ENCODE measurements at places on chromosomes 13 and 19.

GRCh38 chr19:45878043-45878794 lies 7.7 kb downstream of the IRF2BP1 start:
- H3K27me3 ChIP-seq: no peaks in the 10 kb centered on the region
- H3K4me1 ChIP-seq: peaks cover 30% of the 10 kb centered on the region
- DNase-seq: no peak
- no peaks in the 10 kb centered on the region for H3K36me3 ChIP-seq
- no peak overlapping the region for H3K27ac ChIP-seq

DNA sequence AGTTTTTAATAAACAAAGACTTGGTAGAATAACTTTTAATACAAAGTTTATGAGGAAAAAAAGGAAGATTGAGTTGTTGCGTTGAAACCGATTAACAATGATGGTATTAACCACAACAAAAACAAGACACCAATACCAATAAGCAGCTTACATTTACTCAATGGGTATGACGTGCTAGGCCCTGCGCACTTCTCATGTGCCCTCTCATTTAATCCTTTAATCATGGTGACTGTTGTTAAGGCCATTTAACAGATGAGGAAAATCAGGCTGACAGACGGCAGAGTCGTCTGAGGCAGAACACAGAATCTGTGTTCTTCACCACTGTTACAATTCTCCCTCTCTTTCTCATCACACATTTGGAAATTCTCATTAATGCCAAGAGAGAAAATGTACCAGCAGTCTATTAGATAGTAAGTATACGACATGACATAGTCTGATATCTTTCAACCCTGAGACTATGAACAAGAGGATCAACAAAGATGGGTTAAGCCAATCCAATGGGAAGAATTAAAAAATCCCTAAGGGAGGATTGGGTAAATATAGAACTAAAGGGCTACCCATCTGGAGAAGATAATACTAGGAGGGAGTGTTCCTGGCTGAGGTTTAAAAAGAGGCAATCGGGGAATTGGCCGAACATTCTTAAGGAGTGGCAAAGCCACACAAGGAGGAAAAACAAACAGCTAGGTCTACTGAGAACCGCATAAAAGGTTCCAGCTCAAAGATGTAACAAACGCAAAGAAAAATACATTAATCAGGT lies 54.0 kb downstream of the DOCK9 start:
- peaks cover 11% of the 10 kb centered on the region for H3K36me3 ChIP-seq
- no peak overlapping the region for H3K27ac ChIP-seq

- no peaks in the 10 kb centered on the region for H3K27me3 ChIP-seq
- H3K4me3 ChIP-seq: no peak overlapping the region
- H3K36me3 ChIP-seq: no peaks in the 10 kb centered on the region
- H3K4me1 ChIP-seq: no peaks in the 10 kb centered on the region
- DNase-seq: no peak
- no peak overlapping the region for H3K27ac ChIP-seq
These were observed 244.8 kb downstream of the PCDH20 start for GRCh38 chr13:61170856-61171255.

- H3K36me3 ChIP-seq: no peaks in the 10 kb centered on the region
- no peaks in the 10 kb centered on the region for H3K4me1 ChIP-seq
- no peak for DNase-seq
- no peak overlapping the region for H3K27ac ChIP-seq
These were observed 1617.6 kb upstream of the SLC10A2 start for GRCh38 chr13:104683789-104684188.

DNA sequence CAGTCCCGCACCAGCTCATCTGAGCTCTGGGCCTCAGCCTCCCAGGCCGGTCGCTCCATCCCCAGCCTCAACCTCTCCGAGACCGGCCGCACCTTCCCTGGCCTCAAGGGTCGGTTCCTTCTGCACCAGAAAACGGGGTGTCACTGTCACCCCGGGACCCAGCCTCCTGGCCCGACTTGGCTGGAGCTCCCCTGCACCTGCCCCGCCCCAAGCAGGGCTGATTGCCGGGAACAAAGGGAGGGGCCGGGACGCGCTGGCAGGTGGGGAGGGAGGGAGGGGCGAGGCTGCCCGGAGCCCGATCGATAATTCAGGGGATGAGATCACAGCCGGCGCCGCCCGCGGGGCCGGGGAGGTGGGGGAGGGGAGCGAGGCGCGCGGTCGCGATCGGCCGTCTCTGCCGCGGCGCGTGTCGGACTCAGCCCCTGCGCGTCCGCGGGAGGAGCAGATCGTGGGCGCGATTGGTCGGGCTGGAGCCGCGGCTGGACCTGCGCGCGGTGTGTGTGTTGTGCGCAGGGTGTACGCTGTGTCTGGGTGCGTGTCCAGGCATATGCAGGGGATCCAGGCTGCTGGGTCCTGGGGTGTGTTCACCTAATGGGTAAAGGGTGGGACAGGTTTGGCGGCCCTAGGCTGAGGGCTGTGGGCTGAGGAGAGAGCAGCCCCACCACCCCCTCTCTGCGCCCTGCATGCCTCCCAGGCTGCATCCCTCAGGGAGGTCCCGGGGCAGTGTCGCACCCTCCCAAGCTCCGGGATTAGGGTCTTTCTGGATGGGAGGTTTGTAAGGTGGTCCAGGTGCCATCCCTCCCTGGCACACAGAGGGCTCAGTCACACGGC lies 1.1 kb upstream of the SHC2 start:
- no peak overlapping the region for H3K27ac ChIP-seq
- H3K4me1 ChIP-seq: no peaks in the 10 kb centered on the region
- H3K27me3 ChIP-seq: peaks cover 13% of the 10 kb centered on the region
- H3K36me3 ChIP-seq: no peaks in the 10 kb centered on the region
- no peak overlapping the region for H3K4me3 ChIP-seq

GRCh38 chr13:39035799-39036198 lies 2.1 kb downstream of the PROSER1 start:
- no peak overlapping the region for H3K27ac ChIP-seq
- DNase-seq: no peak
- H3K27me3 ChIP-seq: no peaks in the 10 kb centered on the region
- peak overlapping the region; percentile 3 for H3K4me3 ChIP-seq

DNA sequence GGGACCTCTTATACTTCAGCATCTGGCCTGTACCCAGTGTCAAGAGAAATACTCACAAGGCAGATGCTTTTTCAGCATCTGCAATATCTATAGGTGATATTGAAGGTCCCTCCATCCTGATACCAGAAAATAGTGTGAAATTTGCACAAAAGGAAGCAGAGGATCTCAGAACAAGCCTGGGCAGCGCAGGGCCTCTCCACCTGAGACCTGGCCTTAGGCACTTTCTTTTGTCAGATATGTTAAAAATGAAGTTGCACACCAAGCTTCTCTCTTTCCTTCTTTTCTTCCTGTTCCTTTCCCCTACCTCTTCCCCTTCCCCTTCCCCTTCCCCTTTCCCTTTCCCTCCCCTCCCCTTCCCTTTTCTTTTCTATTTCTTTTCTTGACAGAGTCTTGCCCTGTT lies 62.2 kb downstream of the ARHGEF18 start:
- H3K27me3 ChIP-seq: no peaks in the 10 kb centered on the region
- peaks cover 9% of the 10 kb centered on the region for H3K4me1 ChIP-seq
- DNase-seq: no peak
- H3K27ac ChIP-seq: no peak overlapping the region

- H3K27ac ChIP-seq: no peak overlapping the region
- H3K27me3 ChIP-seq: no peaks in the 10 kb centered on the region
- DNase-seq: no peak
- no peaks in the 10 kb centered on the region for H3K4me1 ChIP-seq
These were observed 61.2 kb downstream of the ZAR1L start for GRCh38 chr13:32253911-32254399.

GRCh38 chr13:50629966-50630365 lies 213.5 kb downstream of the DLEU7 start:
- H3K27me3 ChIP-seq: no peaks in the 10 kb centered on the region
- no peaks in the 10 kb centered on the region for H3K4me1 ChIP-seq
- H3K4me3 ChIP-seq: no peak overlapping the region
- H3K36me3 ChIP-seq: no peaks in the 10 kb centered on the region

GRCh38 chr19:5680084-5680436 lies 256 bp downstream of the MICOS13 start:
- peaks cover 21% of the 10 kb centered on the region for H3K4me1 ChIP-seq
- H3K36me3 ChIP-seq: no peaks in the 10 kb centered on the region
- peak overlapping the region; percentile 62 for H3K4me3 ChIP-seq

DNA sequence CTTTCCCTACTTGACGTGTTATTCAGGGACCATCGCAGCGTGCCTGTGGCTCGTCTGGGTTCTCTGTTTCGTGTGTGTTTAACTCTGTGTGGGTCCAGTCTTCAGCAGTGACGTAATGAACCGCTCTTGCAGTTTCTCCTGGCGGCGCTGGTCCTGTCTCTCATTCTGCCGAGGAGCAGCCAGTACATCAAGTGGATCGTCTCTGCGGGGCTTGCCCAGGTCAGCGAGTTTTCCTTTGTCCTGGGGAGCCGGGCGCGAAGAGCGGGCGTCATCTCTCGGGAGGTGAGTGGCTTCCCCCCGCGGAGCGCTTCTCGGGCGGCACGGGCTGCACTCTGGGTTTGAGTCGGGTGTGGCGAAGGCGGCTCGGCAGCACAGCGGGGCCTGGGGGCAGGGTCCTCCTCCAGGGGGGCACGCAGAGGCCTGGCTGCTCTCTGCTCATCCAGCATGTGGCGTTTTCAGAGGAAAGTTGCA lies 36.3 kb upstream of the TFDP1 start:
- DNase-seq: no peak
- H3K27ac ChIP-seq: no peak overlapping the region
- H3K4me3 ChIP-seq: no peak overlapping the region
- no peaks in the 10 kb centered on the region for H3K4me1 ChIP-seq

DNA sequence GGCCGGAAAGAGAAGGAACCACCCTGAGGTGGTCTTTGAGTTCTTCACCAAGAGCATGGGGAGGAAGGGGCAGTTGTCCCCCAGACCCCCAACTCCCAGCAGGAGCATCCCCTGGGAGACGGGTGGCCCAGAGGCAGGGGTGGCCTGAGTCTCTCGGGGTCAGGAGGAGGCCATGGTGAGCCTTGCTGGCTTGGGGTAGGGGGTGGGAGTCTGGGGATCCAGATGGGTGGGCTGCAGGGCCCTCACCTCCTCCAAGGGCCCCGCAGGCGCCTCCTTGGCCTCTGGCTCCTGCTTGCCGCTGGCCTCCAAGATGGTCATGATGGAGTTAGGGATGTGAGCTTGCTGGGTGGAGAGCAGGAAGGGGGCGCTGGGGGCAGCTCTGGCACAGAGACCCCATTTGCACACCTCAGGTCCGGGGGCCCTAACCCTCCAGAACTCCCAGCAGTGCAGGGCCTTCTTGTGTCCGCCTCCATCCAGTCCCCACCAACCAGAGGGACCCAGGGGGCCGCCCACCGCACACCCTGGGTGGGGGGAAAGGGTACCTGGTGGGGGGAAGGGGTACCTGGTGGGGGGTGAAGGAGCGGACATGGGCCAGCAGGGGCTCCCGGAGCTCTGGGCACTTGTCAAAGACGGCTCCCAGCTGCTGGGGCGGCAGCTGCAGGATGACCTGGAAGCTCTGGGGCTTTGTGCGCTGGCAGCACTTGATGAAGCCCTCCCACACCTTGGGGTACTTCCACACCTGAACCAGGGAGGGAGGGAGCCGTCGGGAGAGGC lies 1.3 kb upstream of the RSPH6A start:
- no peaks in the 10 kb centered on the region for H3K36me3 ChIP-seq
- DNase-seq: no peak
- H3K27ac ChIP-seq: no peak overlapping the region
- H3K4me1 ChIP-seq: peaks cover 4% of the 10 kb centered on the region

DNA sequence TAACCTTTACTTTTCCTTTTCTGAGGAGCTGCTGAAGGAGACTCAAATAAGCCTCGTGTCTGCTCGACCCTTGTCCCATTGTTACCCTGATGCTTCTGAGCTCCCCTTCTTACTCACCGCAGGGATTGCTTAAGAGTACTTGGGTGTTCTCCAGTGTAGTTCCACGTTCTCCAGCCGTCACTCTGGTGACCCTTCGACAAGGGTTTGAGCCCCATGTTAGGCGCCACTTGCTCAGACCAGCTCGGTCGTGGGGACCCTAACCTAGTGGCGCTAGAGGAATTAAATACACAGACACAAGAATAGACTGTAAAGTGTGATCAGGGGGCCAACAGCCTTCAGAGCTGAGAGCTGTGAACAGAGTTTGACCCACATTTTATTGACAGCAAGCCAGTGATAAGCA lies 10.3 kb downstream of the ZNF480 start:
- H3K27ac ChIP-seq: no peak overlapping the region
- DNase-seq: no peak
- peaks cover 13% of the 10 kb centered on the region for H3K36me3 ChIP-seq
- no peaks in the 10 kb centered on the region for H3K4me1 ChIP-seq

DNA sequence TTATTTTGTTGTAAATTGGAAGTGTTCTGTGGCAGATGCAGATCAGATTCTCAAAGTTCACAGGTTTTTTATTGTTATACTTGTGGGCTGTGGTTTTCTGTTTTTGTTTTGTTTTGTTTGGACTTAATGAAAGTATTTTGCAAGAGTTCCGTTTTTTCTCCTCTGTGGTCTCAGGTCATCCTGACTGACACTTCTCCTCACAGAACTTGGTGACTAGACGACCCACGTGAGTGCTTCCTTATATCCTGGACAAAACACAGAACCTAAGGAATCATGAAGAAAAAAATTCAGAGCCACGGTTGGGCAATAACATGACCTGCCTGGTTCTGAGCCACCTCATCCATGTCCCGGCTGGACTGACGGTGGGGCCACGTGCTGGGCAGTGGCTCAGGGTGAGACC lies 2.5 kb upstream of the RFPL4AL1 start:
- H3K4me3 ChIP-seq: no peak overlapping the region
- H3K4me1 ChIP-seq: no peaks in the 10 kb centered on the region
- no peaks in the 10 kb centered on the region for H3K36me3 ChIP-seq
- no peak for DNase-seq

DNA sequence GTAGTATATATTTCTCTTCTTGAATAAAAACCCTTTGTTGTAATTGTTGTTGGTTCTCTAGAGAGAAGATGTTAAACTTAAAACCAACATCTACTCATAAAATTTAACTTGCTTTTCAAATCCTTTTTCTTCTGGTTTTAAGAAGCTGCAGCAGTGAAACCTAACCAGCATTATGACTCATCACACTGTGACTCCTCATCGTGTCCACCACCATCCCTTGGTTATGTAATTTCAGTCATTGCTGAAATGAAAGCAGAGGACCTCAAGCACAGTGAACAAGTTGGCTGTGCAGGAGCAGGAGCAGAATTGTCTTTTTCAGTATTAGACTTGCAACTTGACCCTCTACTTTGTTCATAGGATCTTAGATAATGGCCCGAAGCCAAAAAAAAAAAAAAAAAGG lies 64.9 kb upstream of the HTR2A start:
- no peak overlapping the region for H3K4me3 ChIP-seq
- H3K27ac ChIP-seq: no peak overlapping the region
- no peaks in the 10 kb centered on the region for H3K36me3 ChIP-seq
- no peaks in the 10 kb centered on the region for H3K4me1 ChIP-seq
- no peak for DNase-seq
- no peaks in the 10 kb centered on the region for H3K27me3 ChIP-seq

GRCh38 chr13:106115081-106115480 lies 420.4 kb downstream of the EFNB2 start:
- H3K27ac ChIP-seq: no peak overlapping the region
- no peaks in the 10 kb centered on the region for H3K4me1 ChIP-seq
- H3K36me3 ChIP-seq: no peaks in the 10 kb centered on the region

- no peaks in the 10 kb centered on the region for H3K36me3 ChIP-seq
- no peak overlapping the region for H3K4me3 ChIP-seq
- H3K27me3 ChIP-seq: no peaks in the 10 kb centered on the region
These were observed 676.7 kb upstream of the SPRY2 start for GRCh38 chr13:81017513-81018152.

Data from CD4-positive, alpha-beta memory T cell (primary cell).